ENCODE measurements at places on chromosomes 1 and 21. TPM values are rescaled to one million over a fixed set of nuclear protein-coding genes. Genes with fewer than 3 reads are reported as not detected.

DNA sequence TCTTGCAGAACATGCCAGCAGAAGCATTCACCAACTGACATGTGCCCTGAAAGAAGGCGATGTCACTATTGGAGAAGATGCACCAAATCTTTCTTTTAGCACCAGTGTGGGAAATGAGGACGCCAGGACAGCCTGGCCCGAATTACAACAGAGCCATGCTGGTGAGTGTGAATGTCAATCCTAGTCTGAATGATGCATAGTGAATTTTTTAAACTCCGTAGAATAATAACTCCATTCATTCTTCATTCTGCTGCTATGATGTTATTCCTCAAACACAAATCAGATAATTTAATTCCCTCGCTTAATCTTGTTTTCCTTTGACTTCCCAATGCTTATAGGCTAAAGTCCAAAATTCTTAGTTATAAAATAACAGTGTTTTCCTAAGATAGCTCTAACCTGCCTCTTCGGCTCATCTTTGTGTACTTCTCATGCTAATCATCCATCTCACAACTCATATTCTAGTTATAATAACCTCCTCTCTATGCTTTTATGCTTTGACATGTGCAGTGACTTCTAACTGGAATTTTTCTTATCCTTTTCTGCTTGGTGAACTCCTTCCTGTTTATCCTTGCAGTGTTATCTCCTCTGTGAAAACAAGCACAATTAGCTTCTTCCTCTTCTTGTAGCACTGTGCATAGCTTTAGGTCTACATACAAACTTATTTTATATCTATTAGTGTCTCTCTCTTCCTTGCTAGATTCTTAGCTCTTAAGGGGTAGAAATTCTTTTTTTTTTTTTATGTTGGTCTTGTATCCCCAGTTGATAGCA lies 14.4 kb downstream of the SDCCAG8 start:
- no peak for DNase-seq

DNA sequence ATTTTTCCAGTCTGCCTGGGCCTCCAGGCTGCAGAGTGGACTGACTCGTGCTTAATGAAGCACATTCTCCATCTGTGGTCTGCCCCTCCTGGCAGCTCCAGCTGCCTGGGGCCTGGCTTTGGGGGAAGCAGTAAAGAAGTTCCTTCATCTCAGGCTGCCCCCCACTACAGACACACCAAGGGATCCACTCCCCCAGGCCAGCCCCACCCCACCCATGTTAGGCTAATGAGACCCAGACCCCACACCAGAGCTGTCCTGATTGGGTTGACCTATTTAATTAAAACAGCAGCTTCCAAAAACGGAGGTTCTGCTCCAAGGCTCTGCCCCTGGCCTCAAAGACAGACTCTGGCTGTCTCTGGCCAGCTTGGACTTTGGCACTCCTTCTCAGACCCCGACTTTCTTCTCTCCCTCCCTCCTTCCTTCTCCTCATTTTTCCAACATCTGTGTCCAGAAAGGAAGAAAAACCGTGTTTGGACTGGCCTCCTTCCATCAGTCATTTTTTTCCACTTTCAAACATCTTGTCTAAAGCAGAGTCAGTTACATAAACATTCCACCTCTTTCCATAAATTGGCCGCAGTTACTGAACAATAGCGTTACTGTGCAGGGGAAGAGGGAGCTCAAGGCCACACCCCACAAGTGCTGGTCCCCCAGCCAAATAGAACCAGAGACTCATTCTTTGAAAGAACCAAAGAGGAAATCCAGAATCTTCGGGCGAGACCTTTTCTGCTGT lies 29.7 kb downstream of the SERTAD4 start:
- DNase-seq = no peak

GRCh38 chr1:213444224-213444623 lies 393.2 kb downstream of the RPS6KC1 start:
- no peak for DNase-seq

- no peak for DNase-seq
Observed at GRCh38 chr1:64231153-64231552, 27.7 kb downstream of the UBE2U start.

GRCh38 chr1:52056937-52057231 lies 789 bp downstream of the BTF3L4 start:
- no peak for DNase-seq

GRCh38 chr1:214018386-214019268 lies 30.9 kb downstream of the PROX1 start:
- no peak for DNase-seq

- no peak for DNase-seq
Observed at GRCh38 chr1:107016376-107016978, 40.0 kb upstream of the PRMT6 start.

The RGS7 gene
- total RNA-seq = 0.15 TPM

The PRAMEF25 gene
- not detected for total RNA-seq

The FABP3 gene
- not detected for total RNA-seq

The HIVEP3 gene
- 6.3 TPM for total RNA-seq

The EFNA1 gene
- not detected for total RNA-seq

The GPR3 gene
- not detected for total RNA-seq
